ENCODE measurements at places on chromosomes 7 and 10.

GRCh38 chr7:150382123-150382843 is 3.2 kb downstream of the ZNF775 start:
- DNase-seq: peak; percentile 51

GRCh38 chr7:120806669-120807068 is 51.3 kb downstream of the TSPAN12 start:
- peak; percentile 10 for DNase-seq

DNA sequence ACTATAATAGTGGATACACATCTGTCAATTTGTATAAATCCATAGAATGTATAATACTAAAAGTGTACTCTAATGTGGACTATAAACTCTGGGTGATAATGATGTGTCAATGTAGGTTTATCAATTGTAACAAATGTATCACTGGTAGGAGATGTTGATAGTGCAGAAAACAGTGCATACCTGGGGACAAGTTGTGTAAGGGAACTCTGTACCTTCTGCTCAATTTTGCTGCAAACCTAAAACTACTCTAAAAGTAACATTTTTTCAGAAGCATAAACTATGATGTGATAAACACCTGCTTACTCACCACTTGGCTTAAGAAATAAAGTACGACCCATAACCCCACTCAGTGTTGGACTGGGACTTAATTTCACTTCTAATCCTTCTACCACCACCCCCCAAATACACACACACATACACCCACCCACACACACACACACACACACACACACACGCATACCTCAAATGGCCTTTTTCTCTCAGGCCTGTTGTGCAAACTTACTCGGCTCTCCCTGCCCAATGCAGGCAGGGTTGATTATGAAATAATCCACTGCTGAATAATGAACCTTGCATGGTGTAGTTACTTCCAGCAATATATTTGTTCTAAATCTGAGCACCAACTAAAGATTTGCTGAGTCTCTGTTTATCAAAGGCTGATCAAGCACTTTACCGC is 154.1 kb upstream of the KMT2E start:
- no peak for DNase-seq

- DNase-seq: no peak
Observed at GRCh38 chr10:119555178-119555784, 12.8 kb upstream of the RGS10 start.

- DNase-seq: no peak
Observed at GRCh38 chr10:88500656-88501055, 82.5 kb downstream of the RNLS start.

DNA sequence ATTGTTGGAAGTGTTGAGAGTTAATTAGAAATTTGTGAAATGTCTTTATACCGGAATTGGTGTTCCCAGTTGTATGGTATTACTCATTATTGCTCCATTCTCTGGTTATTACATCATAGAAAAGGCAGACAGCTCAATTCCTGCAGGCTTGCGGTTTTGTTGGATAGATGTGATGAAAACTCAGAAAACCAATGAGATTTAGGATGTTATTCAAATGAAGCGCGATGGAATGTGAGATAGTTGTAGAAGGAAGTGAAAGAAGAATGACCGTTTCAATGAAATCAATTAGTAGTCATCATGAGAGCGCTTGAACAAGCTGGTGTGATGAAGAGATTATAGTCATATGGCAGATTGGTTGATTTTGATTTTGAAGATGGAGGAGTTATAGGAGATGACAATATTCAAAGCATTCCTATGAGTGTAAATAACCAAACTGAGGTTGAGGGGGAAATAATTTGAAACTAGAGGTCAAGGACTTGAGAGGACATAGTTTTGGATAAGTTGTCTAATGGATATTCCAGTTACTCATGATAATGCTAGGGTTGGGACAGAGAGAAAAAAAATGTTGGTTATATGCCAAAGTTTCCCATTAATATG is 991.5 kb downstream of the NRG3 start:
- no peak for DNase-seq

GRCh38 chr10:34581801-34582532 is 233.1 kb downstream of the PARD3 start:
- no peak for DNase-seq

- DNase-seq: no peak
Observed at GRCh38 chr10:92413011-92413410, 122.0 kb downstream of the MARCHF5 start.

GRCh38 chr7:98086281-98086718 is 20.4 kb upstream of the LMTK2 start:
- peak; percentile 35 for DNase-seq

DNA sequence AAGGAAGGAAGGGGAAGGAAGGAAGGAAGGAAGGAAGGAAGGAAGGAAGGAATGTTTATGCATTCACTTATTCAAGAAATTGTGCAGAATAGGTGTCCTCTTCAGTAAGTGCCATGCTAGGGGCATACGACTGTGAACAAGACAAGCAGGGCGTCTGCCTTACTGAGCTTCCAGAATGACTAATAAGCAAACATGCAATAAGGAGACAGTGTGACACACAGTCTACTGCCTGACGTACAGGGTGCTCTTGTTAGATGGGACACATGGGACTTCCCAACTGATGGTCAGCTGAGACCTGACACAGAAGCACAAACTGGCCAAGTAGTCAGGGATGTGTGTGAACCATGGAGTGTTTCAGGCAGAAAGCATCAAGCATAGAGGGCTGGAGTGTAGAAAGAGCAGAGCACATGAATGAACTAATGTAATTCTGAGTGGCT is 18.2 kb downstream of the DNAJC12 start:
- DNase-seq: no peak

- no peak for DNase-seq
Observed at GRCh38 chr7:25842201-25842733, 309.7 kb upstream of the NFE2L3 start.

- DNase-seq: peak; percentile 31
Observed at GRCh38 chr10:124647421-124648130, 96.6 kb downstream of the FAM53B start.

GRCh38 chr7:158829021-158829341 is 328 bp downstream of the ESYT2 start:
- peak; percentile 86 for DNase-seq

GRCh38 chr7:117458977-117459583 is 20.7 kb upstream of the CFTR start:
- DNase-seq: peak; percentile 25

GRCh38 chr7:108109221-108109908 is 20.8 kb downstream of the LAMB4 start:
- peak; percentile 31 for DNase-seq

- no peak for DNase-seq
Observed at GRCh38 chr10:22534849-22535604, 179.4 kb downstream of the PIP4K2A start.

- no peak for DNase-seq
Observed at GRCh38 chr10:69239816-69240434, 19.8 kb downstream of the HKDC1 start.

DNA sequence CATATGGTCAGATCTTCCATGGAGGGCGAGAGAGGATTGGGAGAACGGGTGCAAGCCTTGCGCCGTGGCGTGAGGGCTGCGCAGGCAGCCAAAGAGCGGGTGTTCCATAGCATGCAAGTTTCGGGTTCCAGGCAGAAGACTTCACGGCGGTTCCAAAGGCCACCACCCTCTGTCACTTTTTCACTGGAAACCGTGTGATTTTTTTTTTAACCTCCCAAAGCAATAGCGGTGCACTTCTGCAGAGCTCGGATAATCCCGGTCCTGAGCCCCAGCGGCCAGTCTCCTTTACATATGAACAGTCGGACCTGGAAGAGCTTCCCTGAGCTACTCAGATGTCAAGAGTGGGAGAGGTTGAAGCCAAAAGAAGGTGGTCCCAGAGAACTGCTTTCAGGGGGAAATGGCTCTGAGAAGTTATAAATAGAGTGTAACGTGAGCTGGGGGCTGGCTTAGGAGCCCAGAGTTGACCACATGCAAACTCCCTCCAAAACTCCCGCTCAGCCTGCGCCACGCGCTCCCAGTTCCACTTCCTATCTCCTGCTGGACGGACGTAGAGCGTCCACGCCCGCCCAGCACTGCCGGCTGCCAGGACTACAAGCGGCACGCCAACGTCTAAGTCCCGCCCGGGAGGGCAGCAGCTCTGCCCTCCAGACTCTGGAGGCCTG is at the start of gene MEOX2:
Gene MEOX2 (minus strand): TSS at position 389 of the 662 bp plus-strand sequence. CDS start 281 bp downstream, at position 108.
- DNase-seq: peak; percentile 57

- DNase-seq: no peak
Observed at GRCh38 chr10:130956251-130956650, 355.3 kb downstream of the TCERG1L start.

DNA sequence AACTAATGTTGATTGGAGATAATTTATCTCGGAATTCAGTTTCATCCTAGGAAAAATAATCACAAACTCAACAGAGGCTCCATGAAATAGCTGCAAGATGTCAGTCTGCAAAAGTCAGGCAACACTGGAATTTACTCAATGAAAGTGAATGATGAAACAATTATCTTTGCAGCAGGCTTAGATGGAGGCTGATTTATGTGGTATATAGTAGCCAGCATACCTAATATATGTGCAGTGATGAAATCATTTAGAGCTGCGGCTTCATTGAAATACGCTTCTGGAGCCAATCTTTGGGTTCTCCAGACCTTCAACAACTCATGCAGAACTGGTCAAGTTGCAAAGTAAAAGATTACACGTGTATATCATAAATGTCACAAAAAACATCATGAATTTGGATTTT is 113.3 kb downstream of the ITGA8 start:
- no peak for DNase-seq

GRCh38 chr10:3025026-3025683 is 42.2 kb upstream of the PFKP start:
- DNase-seq: no peak

GRCh38 chr10:132813001-132813401 is 27.1 kb upstream of the NKX6-2 start:
- no peak for DNase-seq

DNA sequence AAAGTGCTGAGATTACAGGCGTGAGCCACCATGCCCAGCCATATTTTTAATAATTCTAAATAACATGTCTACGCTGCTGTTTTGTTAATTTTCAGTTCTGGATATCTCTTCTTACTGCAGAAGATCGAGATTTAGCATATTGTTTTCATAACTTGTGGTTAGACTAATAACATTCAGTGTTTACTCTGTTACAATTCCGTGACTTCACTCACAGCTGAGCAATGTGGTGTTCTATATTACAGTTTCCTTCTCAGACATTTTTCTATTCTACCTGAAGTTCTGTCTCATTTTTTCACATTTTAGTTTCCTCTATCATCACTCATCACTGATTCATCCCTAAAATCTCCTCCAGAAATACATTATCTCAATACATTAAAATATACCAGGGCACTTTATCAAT is 10.9 kb downstream of the RNF32 start:
- no peak for DNase-seq

DNA sequence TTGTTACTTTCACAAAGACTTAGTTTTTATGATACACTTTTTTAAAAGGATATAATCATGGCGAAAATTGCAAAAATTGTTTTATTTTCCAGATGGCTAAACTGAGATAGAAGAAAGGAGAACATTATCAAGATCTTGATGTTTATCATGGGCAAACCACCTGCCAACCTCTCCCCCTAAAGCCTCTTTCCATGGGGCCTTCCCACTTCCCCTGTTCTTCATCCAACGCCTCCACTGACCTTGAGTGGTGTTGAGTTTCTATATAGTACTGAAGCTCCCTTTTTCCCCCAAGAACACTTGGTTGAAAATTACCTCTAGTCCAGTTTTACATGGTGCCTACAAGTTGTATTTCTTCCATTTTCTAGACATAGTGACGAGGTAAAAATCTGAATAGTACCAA is 5.0 kb downstream of the CREB3L2 start:
- no peak for DNase-seq

DNA sequence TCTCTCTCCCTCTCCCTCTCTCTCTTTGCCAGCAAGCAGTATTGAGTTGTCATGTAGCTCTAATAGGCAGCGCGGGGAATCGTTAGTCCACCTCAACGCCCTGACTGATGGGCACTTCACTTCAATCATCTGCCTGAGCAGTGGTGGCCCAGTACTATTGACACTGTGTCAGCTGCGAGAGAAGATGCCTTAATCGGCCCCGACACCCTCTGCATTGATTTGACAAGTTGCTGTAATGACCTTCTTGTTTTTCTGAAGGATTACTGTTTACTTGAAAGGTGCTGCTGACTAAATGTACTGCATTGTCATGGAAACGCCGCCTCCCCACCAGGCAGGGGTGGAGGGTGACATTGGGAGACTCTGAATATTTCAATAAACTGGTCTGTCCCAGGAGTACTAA is 913.8 kb downstream of the KCNMA1 start:
- no peak for DNase-seq
